ENCODE measurements at places on chromosomes 3 and 15.

GRCh38 chr3:99659951-99660350, 21.6 kb downstream of the COL8A1 start:
- no peak for DNase-seq

GRCh38 chr15:57914350-57915055, 151.0 kb downstream of the ALDH1A2 start:
- peak; percentile 64 for DNase-seq

DNA sequence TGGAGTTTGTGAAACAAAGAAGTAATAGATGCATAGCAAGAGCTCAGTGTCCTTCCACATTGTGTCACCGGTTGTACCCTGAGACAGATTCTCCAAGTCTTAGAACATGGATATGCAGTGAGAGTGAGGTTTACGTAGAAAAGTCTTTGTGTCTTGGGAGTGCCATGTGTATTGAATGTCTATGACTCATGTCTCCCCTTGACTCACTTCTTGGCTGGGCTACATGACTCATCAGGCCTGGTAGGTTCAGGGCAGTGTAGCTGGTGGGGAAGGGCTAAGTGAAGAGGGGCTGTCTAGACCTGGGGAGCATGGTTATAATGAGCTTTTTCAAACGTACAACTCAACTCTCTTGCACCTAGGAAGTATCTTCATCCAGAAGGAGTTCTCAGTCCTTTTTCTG, 167.4 kb downstream of the GAP43 start:
- DNase-seq: no peak

- no peak for DNase-seq
These were observed 91.6 kb downstream of the RASA2 start for GRCh38 chr3:141578202-141578973.

- no peak for DNase-seq
These were observed 49.4 kb downstream of the RBMS3 start for GRCh38 chr3:29329986-29330890.

DNA sequence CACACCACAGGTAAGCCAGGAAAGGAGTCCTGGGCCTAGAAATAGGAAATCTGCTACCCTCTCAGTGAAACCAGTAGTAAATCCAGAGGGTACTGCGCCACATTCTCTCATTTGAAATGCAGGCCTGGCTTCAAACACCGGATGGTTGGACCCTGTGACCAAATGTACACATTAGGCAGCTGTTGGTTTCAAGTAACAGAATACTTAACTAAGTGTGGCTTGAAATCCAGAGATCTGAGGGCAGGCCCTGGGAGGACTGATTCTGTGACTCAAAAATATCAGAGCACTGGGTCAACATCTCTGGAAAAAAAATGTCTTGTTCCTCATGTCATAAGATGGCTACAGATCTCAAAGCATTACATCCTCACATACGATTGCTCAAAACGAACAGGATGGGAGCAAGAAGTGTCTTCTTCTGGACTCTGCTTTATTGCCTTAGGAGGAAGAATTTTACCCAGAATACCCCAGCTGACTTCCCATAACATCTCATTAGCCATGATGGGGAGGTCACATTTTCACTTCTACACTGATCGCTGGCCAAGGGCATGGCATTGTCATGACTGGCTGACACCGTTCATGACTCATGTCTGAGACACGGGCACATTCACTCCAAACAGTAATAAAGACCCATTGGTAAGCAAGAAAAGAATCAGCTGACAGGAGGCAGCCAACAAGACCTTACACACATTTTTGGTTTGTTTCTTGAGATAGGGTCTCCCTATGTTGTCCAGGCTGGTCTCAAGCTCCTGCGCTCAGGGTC, 166.0 kb downstream of the ARRDC4 start:
- no peak for DNase-seq

DNA sequence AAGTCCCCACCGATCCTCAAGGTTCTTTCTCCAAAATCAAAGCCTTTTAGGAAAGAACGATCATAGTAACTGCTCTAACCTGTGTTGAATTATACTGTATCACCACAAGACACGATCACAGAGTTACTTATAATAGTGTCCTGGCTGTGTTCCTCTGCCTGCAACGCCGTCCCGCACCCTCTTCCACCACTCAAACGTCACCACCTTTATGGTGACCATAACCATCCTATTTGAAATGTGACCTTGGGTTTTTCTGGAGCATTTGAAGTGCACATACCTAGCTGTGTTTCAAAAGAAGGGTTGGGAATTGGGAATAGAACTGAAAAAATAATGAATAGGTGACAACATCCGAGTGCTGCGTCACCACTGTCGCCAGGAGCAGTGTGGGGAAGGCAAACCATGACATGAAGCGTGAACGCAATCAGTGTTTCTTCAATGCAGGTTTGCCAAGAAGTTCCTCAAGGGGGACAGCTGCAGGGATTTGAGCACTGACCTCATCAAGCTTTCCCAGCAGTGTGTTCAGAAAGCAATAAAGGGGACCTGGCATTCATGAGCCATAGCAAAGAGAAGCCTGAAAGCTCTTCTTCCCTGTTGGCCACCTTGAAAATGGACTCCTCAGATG, 769 bp upstream of the SELENOS start:
- peak; percentile 29 for DNase-seq
